ENCODE measurements at places on chromosomes 11 and 22. TPM values are rescaled to one million over a fixed set of nuclear protein-coding genes. Genes with fewer than 3 reads are reported as not detected.

TRPT1 gene
- total RNA-seq: 77.1 TPM

MMP1 gene
- 3.7 TPM for total RNA-seq

NDUFC2 gene
- 98.5 TPM for total RNA-seq

MED17 gene
- total RNA-seq: 51.4 TPM

P2RX6 gene
- not detected for total RNA-seq

DBX1 gene
- total RNA-seq: not detected

SERHL2 gene
- total RNA-seq: 0.27 TPM

VWCE gene
- 8.3 TPM for total RNA-seq

MGAT3 gene
- total RNA-seq: 1.8 TPM

TPBGL gene
- not detected for total RNA-seq

P2RX3 gene
- not detected for total RNA-seq

TMEM132A gene
- 616 TPM for total RNA-seq

P4HA3 gene
- total RNA-seq: 1.7 TPM

PHRF1 gene
- 32.5 TPM for total RNA-seq

ANKK1 gene
- 0.50 TPM for total RNA-seq

POU2AF1 gene
- not detected for total RNA-seq

PIWIL4 gene
- total RNA-seq: 1.8 TPM

TRIM6 gene
- 3.4 TPM for total RNA-seq

Data from kidney epithelial cell (primary cell).